Activated T-helper 1 cell treated with anti-CD3 and anti-CD28 coated beads, Interleukin-12 subunit alpha, Interleukin-12 subunit beta, Interleukin-2, Interleukin-4 antibody, amounts not matched to agents 30 ng/mL and 10 ng/mL and 1 ng/mL, durations not matched to agents 14 hours and 24 hours and 36 hours (primary cell): ENCODE measurements at places on chromosomes 6 and 20. TPM values are rescaled to one million over a fixed set of nuclear protein-coding genes. Genes with fewer than 3 reads are reported as not detected.

Gene MUC21
- not detected in 2 replicates for total RNA-seq

Gene SRSF12
- 0.07 and 0.10 TPM in 2 replicates for total RNA-seq

Gene C6orf58
- 0.16 TPM in 1 of 2 replicates, not detected in the other for total RNA-seq

Gene SLCO4A1
- total RNA-seq: 47.6 and 49.8 TPM in 2 replicates

Gene SPDEF
- not detected in 2 replicates for total RNA-seq

Gene KIAA1755
- total RNA-seq: not detected in 2 replicates

Gene LCA5
- 0.08 and 0.17 TPM in 2 replicates for total RNA-seq

Gene NKAPL
- total RNA-seq: 0.16 TPM in 1 of 2 replicates, not detected in the other

Gene ADA
- 45.1 and 45.5 TPM in 2 replicates for total RNA-seq

Gene SLC17A1
- not detected in 2 replicates for total RNA-seq

Gene WFDC2
- not detected in 2 replicates for total RNA-seq

Gene ANKRD66
- not detected in 2 replicates for total RNA-seq

Gene TBX18
- total RNA-seq: not detected in 2 replicates

Gene SEL1L2
- not detected in 2 replicates for total RNA-seq

Gene RIPPLY2
- total RNA-seq: not detected in 2 replicates

Gene SYNGAP1
- 37.1 and 56.6 TPM in 2 replicates for total RNA-seq

Gene CLPSL2
- total RNA-seq: not detected in 2 replicates

Gene SOX18
- 1.3 TPM in 2 replicates for total RNA-seq

Gene PGC
- total RNA-seq: 0.60 TPM in 1 of 2 replicates, not detected in the other

Gene SPATS1
- total RNA-seq: not detected in 2 replicates
